ENCODE measurements at places on chromosomes 13 and 19.

DNA sequence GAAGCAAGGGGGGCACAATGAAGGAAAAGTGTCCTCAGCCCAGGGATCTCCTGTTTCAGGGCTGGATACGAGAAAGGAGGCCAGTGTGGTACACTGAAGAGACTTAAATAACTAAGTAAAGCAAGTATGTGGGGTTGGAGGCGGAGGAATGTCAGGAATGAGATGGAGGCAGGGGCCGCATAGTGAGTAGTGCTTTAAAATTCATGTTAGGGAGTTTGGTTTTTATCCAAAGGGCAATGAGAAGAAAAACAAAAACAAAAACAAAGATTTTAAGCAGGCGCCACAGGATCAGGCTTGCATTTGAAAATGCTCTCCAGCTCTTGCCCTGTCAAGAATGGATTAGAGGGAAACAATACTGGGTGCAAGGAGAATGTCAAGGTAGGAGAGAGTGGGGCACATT, 273.4 kb downstream of the DCLK1 start:
- DNase-seq: no peak

DNA sequence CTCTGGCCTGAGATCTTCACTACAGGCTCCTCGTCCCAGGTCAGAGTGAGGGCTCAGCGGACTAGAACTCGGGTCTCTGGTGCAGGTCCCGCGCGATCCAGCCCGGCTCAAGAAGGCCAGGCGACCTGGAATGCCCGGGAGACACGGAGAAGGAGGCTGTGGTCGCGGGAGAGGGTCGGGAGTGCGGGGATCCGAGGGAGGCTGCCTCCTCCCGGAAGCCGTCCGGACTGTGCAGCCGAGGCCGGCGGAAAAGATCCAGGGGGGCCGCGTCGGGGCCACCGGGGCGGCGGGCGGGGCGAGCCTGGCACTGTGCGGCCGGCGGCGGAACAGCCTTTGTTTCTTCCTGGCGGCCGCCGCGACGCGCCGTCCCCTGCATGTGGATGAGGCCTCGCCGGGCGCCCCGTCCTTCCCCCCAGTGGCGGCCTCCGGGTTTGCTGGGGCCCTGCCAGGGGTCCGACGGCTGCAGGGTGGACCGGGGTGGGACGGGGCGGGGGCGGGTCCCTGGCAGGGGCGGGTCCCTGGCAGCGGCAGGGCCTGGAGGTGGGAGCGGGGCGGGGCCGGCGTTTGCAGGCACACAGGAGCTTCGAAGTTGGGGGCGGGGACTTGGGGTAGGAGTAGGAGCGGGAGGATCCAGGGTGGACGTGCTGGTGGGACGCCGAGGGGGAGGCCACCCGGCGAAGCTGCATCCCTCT, 1.0 kb upstream of the SLC7A10 start:
- peak; percentile 22 for DNase-seq

DNA sequence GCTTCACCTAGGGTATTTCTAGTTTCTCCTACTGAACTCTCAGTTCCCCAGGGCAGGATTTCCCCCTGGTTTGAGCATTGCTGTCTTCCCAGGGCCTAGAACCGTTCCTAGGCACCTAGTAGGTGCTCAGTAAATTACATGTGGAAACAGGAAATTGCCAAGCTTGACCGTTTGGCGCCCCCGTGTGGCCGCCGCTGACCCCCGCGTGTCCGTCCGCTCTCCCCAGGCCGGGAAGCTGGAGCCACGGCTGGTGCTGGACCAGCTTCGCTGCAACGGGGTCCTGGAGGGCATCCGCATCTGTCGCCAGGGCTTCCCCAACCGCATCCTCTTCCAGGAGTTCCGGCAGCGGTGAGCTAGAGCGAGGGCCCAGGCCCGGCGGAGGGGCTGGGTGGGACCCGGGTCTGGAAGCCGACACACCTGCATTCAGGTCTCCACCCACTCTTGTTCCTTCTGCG, 55.5 kb downstream of the MYH14 start:
- no peak for DNase-seq

GRCh38 chr19:56969156-56969555, 128.6 kb upstream of the PEG3 start:
- DNase-seq: no peak

DNA sequence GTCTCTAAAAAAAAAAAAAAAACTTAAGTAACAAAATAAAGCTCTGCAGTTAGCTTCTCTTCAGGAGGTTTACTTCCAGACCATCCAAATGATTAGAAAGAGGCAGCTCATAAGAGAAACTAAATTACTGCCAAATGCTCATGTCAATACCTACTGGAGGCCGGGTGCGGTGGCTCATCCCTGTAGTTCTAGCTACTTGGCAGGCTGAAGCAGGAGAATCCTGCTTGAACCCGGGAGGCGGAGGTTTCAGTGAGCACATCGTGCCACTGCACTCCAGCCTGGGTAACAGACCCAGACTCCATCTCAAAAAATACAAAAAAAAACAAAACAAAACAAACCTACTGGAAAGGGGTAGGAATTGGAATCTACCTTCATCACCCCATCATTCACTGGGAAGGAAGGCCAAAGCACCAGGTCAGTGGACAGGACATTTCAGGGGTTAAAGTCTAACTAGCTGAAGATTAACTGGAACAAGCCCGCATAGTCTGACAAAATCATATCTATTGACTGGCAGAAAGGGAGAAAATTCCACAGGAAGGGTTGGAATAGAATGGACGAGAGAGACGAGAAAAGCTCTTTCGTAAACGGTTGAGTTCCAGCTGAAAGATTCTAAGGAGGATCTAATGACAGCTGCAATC, 1.3 kb downstream of the ZFP14 start:
- no peak for DNase-seq

DNA sequence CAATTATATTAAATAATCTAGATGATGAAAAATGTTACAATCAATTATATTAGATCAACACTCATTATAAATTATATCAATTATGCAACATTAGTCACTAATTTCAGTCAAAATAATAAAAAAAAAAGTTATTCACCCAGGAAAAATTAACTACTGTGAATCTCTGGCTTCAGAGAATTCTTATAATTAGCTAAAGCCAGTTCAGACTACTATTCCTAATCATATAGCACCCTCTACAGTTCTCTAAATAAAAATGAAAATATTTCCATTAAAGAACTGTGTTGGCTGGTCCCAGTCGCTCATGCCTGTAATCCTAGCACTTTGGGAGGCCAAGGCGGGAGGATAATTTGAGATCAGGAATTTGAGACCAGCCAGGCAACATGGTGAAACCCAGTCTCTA, 33.0 kb downstream of the XPO4 start:
- DNase-seq: no peak

GRCh38 chr13:24086642-24087041, 73.9 kb upstream of the SPATA13 start:
- DNase-seq: no peak

DNA sequence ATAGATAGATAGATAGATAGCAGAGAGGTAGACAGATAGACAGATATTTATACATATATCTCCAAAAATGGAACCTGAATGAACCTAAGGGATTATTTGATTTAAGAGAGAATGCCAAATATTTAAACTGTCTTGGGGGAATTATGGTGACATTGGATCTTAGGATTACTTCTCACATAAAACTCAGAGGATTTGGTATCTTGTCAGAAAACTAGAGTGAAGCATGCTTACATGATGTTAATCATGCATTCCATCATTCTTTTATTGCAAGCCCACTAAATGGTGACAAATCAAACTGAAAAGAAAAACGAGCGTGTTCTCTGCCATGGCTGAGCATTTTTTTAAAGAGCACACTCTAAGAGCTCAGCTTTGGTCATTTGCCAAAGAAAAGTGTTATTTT, 165.2 kb downstream of the PCDH9 start:
- DNase-seq: no peak

DNA sequence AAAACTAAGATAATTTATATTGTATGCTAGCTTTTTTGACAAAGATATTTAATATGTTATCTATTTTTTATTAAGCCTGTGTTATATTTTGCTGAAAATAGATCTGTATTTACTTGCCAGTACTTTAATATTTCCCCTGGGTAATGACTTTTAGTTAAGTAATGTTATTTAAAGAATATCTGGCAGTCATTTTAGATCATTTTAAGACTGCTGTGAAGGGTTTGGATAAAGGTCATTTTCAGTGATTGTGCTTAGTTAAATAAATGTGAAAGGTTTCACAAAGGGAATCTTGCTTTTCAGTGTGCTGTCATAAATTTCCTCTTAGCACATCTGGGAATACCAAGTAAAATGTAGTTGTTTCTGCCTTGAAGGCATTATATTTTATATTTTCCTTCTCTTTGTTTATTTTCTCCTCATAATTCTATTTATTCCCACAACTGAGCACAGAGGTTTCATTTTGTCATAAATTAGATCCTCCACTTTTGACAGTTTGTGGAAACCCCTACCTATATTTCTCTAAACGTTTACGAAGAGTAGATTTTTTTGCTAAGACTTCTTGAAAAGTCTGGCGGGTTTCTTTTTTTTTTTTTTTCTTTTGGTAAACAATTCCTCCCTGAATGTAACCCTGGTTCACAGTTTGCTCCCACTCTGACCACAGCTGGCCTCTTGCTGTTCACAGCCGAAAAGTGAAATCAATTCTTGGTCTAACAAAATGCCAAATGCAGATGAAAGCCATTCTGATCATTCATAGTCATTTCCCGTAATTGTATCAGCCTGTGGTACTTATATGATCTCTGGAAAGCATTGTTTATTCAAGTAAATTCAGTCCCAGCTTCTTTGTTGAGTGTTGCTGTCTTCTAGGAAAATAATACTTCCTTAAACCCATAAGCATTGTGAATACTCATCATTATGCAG, 87.8 kb downstream of the MAB21L1 start:
- no peak for DNase-seq

DNA sequence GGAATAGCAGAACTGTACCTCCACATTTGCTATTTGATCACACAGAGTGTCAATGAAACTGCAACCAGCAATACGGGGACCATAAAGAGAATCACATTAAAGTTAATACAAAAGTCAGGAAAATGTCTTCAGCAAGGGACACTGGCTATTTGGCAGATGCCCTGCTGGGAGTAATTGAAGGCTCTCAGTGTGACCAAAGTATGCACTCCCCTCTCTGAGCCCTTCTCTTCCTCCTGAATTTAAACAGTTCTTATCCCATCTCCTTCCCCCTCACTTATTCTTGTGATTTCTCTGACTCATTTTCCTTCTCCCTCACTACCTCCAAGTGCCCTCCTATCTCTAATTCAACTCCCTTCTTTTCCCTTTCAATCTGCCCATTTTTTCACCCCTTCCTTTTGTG, 117.7 kb downstream of the ENOX1 start:
- DNase-seq: no peak

DNA sequence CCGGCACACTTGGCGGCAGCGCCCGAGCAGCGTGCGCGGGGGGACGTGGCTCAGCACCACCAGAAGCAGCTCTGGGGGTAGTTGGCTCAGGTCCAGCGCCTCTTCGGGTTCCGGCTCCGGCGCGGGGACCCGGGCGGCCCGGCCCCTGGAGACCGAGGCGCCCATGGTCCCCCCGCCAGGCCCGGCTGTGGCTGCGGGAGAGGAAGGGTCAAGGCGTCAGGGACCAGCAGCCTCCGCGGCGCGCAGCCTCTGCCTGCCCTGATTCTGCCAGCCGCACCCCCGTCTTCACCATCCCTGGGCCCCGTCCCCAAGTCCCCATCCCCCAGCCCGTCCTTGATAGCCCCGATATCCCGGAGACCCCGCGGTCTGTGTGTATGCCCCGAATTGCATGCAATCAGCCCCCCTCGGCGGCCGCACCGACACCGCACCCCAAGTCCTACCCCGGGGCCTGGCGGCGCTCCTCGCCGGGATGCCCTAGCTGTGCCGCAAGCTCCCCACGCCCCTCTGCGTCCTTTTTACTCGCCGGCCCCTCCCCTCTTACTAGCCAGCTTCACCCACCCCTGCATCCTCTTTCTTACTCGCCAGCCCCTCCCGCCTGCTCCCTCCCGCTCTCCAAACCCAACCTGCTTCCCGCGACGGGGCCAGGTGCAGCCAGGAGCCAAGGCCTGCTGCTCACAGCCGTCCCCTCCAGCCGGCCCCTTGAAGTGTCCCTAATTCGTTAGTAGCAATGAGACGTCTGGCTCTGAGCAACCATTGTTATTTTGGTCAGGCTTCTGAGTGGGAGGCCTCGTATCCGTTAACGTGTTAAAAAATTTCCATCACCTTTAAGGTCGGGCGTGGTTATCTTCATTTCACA, at the start of gene FBXO27:
TSS of gene FBXO27 (minus strand) at position 487 of the 856 bp plus-strand sequence. CDS start at position 165, 322 bp downstream.
- DNase-seq: no peak

DNA sequence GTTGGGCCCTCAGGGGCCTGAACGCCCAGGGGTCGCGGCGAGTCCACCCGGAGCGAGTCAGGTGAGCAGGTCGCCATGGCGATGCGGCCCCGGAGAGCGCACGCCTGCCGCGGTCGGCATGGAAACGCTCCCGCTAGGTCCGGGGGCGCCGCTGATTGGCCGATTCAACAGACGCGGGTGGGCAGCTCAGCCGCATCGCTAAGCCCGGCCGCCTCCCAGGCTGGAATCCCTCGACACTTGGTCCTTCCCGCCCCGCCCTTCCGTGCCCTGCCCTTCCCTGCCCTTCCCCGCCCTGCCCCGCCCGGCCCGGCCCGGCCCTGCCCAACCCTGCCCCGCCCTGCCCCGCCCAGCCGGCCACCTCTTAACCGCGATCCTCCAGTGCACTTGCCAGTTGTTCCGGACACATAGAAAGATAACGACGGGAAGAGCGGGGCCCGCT, at the start of gene CCNA1:
TSS of gene CCNA1 (plus strand) at position 390 of the 439 bp plus-strand sequence. CDS start 562 bp downstream, outside the sequence.
- no peak for DNase-seq

DNA sequence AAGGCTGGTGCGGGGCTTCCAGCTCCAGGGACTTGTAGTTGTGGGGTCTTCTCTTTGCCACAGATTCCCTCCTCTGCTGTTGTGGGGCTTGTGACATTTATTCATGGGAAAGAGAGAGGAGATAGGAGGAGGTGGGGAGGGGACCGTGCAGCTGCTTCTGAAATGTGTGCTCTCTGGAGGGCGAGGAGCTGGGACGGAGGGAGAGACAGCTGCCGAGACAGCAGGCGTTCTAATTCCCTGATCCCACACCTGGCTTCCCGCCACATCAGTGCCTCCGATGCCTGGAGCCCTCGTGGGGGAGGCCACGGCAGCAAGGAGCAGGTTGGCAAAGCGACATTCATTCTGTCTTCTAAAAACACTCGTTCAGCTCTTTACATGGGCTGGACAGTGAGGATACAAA, 164.4 kb downstream of the USP12 start:
- DNase-seq: no peak

DNA sequence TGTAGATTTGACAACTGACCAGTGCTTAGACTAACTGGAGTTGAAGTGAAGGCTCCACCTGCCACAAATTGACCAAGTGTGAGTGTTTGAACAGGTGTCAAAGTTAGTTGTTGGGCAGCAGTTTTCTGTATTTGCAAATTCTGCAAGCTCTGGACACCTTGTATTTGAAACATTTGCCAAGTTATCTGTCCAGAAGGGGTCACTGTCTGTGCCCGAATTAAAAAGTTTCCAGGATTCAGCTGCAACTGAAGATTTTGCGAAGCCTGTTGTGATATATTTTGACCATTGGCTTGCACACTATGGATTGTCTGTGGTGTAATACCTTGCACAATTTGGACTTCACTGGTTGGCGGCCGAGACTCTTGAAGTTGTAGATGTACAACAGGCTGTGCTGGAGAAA, 1690.7 kb downstream of the SLITRK5 start:
- no peak for DNase-seq

DNA sequence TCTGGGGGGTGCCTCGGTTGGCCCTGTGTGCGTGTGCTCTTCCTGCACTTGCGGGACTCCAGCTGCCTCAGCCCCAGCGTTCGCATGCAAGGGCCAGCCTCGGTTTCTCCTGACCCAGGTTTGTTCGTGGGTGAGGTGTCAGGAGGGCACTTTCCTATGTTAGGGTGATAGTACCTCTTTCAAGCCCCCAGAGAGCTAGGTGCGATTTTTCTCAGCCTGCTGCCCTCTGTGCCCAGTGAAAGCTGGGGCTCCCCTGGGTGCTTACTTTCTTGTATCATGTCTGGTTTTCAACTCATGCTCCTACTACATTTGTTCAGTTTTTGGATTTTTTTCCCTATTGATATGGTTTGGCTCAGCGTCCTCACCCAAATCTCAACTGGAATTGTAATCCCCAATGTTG, 289.2 kb downstream of the TEX29 start:
- DNase-seq: no peak

All from activated CD4-positive, alpha-beta T cell treated with anti-CD3 and anti-CD28 coated beads for 24 hours (primary cell).